Lower lobe of right lung (tissue), 2 donors: ENCODE measurements at places on chromosomes 6 and 20. TPM values are rescaled to one million over a fixed set of nuclear protein-coding genes. Genes with fewer than 3 reads are reported as not detected.

GRCh38 chr6:52176550-52176949 is 9.6 kb upstream of the IL17A start:
- no peaks in the 10 kb centered on the region for H3K4me1 ChIP-seq
- H3K36me3 ChIP-seq: no peaks in the 10 kb centered on the region
- no peak overlapping the region for H3K27ac ChIP-seq
- no peak overlapping the region for H3K4me3 ChIP-seq
- DNase-seq: no peak
- no peaks in the 10 kb centered on the region for H3K27me3 ChIP-seq

GRCh38 chr6:112335736-112336135 is 11.4 kb upstream of the RFPL4B start:
- H3K4me1 ChIP-seq: no peaks in the 10 kb centered on the region
- H3K36me3 ChIP-seq: no peaks in the 10 kb centered on the region
- no peak overlapping the region for H3K4me3 ChIP-seq
- no peaks in the 10 kb centered on the region for H3K27me3 ChIP-seq
- H3K27ac ChIP-seq: no peak overlapping the region

DNA sequence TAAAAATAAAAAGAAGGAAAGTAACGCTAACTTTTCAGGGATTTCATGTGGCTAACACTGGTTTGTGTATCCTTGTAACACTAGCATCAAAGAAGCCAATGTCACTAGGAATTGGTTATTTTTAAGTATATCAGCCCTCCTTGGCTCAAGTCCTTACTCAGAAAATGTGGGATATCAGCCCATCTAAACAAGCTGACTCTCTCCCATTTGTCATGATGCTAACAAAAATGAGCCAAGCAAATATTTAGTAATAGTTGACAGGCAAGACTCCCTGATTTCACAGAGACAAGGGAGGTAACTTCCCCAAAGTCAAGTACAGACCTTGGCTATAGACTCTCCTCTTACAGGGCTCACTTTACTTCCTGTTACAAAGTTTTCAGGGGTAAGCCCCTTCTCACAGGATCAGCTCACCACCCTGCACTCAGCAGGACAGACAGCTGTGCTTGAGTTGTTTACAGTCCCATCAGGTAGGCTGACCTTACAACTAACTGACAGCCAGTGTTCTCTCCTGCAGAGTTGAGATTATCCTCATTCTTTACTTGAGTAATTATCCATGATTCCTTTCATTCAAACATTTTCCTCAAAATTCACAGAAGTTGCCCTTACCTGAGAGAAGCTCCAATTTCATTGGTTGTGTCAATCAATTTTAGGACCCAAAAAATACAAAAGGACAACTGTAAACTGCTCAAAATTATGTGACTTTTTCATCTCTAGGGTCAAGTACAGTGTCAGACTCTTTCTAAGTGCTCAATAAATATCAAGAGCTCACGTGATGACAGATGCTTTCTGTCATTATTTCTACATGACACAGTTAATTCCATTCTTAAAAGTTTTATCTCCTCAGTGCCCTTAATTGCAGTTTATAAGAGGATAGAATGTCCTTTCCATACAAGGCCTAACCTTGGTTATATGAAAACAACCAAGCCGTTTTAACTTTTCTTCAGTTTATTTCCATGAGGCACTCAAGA is 38.1 kb upstream of the BMP5 start:
- H3K36me3 ChIP-seq: no peaks in the 10 kb centered on the region
- no peak overlapping the region for H3K27ac ChIP-seq
- no peak overlapping the region for H3K4me3 ChIP-seq
- DNase-seq: no peak
- no peaks in the 10 kb centered on the region for H3K4me1 ChIP-seq
- no peaks in the 10 kb centered on the region for H3K27me3 ChIP-seq

DNA sequence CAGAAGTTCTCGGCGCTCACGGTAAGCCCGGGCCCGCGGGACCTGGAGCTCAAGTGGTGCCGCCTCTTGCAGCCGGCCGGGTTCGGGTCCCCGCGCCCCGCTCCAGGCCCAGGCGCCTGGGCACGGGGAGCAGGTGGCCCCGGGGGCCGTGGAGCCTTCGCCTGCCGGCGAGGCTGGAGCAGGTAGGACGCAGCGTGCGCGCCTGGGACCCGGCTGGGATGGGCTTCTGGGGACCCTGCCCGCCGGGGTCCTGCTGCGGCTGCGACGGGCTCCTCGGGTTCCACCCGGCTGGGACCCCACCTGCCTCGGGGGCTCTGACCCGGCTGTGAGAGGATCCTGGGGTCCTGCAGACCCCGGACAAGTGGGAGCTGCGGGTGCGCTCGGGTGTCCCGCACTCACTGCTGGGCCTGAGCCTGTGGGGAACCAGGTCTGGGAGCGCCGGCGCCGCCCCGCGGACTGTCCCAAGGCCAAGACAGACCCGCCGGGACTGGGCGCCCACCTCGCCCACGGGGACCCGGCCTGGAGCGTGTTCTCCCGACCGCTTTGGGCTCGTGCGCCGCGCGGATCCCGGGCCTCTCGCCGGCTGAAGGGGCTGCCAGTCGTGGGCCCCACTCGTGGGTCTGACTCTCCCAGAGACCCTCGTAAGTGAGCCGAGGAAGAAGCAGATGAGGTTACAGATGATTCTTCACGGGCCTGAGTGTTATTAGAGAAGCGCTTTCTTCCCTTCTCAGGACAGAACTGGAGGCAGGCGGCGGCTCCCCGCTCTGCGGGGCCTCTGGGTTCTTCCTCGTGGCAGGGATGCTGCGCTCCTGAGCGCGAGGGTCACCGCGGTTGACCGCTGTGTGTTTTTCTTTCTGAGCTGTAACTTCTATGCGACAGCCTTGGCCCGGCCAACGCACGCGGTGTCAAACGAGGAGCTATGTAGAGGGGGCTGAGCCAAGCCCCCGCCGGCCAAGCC is 729 bp downstream of the SMOC2 start:
- H3K4me3 ChIP-seq: peak overlapping the region; percentile 53
- no peaks in the 10 kb centered on the region for H3K4me1 ChIP-seq
- no peak overlapping the region for H3K27ac ChIP-seq
- no peak for DNase-seq

- H3K27me3 ChIP-seq: no peaks in the 10 kb centered on the region
- H3K27ac ChIP-seq: no peak overlapping the region
- DNase-seq: no peak
- peaks cover 86% of the 10 kb centered on the region for H3K4me1 ChIP-seq
- no peaks in the 10 kb centered on the region for H3K36me3 ChIP-seq
- H3K4me3 ChIP-seq: no peak overlapping the region
Observed at GRCh38 chr20:34041226-34041625, 47.5 kb downstream of the RALY start.

- no peak for DNase-seq
- peaks cover 3% of the 10 kb centered on the region for H3K27me3 ChIP-seq
- H3K4me3 ChIP-seq: no peak overlapping the region
- no peaks in the 10 kb centered on the region for H3K36me3 ChIP-seq
- H3K4me1 ChIP-seq: no peaks in the 10 kb centered on the region
- no peak overlapping the region for H3K27ac ChIP-seq
Observed at GRCh38 chr6:99252421-99252820, 97.1 kb downstream of the FAXC start.

Gene ZNF165
- 2.2 TPM for total RNA-seq

GRCh38 chr20:32052778-32053362 is 828 bp downstream of the HCK start:
- H3K27me3 ChIP-seq: peaks cover 42% of the 10 kb centered on the region
- peak overlapping the region; percentile 53 for H3K4me3 ChIP-seq
- peak; percentile 90 for DNase-seq

Gene PNPLA1
- total RNA-seq: 0.27 TPM

Gene FAM209A
- total RNA-seq: 0.71 TPM

Gene AVP
- not detected for total RNA-seq

DNA sequence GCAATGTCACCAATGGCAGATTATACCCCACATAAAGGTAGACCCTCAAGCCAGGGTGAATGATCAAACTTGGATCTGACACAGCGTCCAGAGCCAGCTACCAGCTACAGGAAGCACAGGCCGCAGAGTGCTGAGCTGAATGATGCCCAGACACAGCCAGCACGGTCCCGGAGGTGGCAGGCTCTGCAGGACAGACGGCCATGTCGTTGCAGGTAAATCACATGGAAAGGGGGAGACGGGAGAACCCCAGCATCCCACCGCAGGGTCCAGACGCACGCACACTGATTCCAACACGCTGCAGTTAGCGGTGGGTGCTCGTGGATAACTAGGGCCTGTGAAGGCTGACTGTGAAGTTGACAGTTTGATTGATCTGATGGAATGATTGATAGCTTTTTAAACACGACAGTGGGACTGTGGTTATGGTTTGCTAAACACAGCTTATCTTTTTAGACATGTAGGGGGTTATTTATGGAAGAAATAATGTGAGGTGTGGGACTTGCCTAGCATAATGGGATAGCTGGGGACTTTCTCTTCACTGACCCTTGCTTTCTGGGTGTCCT is 228.5 kb downstream of the ERMARD start:
- no peak overlapping the region for H3K27ac ChIP-seq
- no peak overlapping the region for H3K4me3 ChIP-seq
- peaks cover 17% of the 10 kb centered on the region for H3K4me1 ChIP-seq
- H3K27me3 ChIP-seq: peaks cover 9% of the 10 kb centered on the region
- DNase-seq: no peak

DNA sequence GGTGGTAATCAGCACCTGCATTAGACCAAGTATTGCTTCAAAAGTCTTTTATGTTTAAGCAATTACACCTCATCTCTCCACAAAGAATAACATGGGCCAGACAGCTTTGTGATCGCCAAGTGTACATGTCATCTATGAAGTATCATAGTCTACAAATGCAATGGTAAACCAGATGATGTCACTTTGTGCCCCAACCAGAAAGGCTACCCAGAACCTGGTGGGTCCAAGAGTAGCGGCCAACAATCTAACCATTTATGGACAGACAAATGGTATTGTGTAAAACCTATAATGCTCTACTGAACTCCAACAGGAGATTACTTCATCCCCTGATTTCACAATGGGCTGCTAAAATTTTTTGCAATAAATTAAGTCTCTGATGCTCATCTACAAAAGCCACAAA is 295.9 kb downstream of the GMDS start:
- H3K27me3 ChIP-seq: no peaks in the 10 kb centered on the region
- no peak for DNase-seq
- no peak overlapping the region for H3K4me3 ChIP-seq
- H3K27ac ChIP-seq: no peak overlapping the region

Gene COL9A3
- total RNA-seq: 0.89 TPM

Gene SLC35D3
- not detected for total RNA-seq

DNA sequence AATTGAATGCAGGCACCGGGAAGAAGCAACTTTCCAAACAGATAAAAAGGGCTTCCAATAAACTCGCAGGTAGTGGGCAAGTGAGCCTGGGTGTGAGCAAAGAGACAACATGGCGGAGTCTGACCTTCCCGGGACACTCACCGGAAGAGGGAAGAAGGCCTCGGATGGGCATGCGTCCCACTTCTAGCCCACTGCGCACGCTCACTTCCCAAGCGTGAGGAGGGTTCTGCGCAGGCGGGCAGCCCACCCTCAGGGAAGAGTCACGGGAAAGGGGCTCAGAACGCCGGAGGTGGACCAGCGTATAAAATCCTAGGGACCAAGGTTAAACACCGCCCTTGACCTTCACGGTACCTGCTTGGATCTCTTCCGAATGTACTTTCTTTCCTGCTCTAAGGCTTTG is 95.5 kb upstream of the AFDN start:
- peaks cover 16% of the 10 kb centered on the region for H3K4me1 ChIP-seq
- H3K27me3 ChIP-seq: no peaks in the 10 kb centered on the region
- no peak overlapping the region for H3K27ac ChIP-seq
- no peak for DNase-seq
- H3K4me3 ChIP-seq: no peak overlapping the region
- H3K36me3 ChIP-seq: no peaks in the 10 kb centered on the region

- H3K27me3 ChIP-seq: peaks cover 14% of the 10 kb centered on the region
- no peak overlapping the region for H3K4me3 ChIP-seq
- no peaks in the 10 kb centered on the region for H3K4me1 ChIP-seq
- H3K27ac ChIP-seq: no peak overlapping the region
- H3K36me3 ChIP-seq: no peaks in the 10 kb centered on the region
- no peak for DNase-seq
Observed at GRCh38 chr20:61505508-61505907, 253.4 kb downstream of the CDH4 start.

GRCh38 chr6:44266347-44266746 is 996 bp upstream of the NFKBIE start:
- peaks cover 16% of the 10 kb centered on the region for H3K27me3 ChIP-seq
- no peaks in the 10 kb centered on the region for H3K36me3 ChIP-seq
- H3K4me1 ChIP-seq: peaks cover 35% of the 10 kb centered on the region
- H3K4me3 ChIP-seq: no peak overlapping the region
- H3K27ac ChIP-seq: no peak overlapping the region

- peaks cover 6% of the 10 kb centered on the region for H3K4me1 ChIP-seq
- DNase-seq: no peak
- no peaks in the 10 kb centered on the region for H3K27me3 ChIP-seq
Observed at GRCh38 chr6:3162067-3162497, 4.7 kb upstream of the TUBB2A start.

Gene SLC17A1
- total RNA-seq: not detected

Gene VWA7
- 4.2 TPM for total RNA-seq

Gene XKR7
- total RNA-seq: 0.06 TPM

- H3K4me1 ChIP-seq: no peaks in the 10 kb centered on the region
- no peak overlapping the region for H3K27ac ChIP-seq
- DNase-seq: no peak
- H3K27me3 ChIP-seq: no peaks in the 10 kb centered on the region
- no peak overlapping the region for H3K4me3 ChIP-seq
- no peaks in the 10 kb centered on the region for H3K36me3 ChIP-seq
Observed at GRCh38 chr6:165098165-165098564, 211.2 kb downstream of the C6orf118 start.

DNA sequence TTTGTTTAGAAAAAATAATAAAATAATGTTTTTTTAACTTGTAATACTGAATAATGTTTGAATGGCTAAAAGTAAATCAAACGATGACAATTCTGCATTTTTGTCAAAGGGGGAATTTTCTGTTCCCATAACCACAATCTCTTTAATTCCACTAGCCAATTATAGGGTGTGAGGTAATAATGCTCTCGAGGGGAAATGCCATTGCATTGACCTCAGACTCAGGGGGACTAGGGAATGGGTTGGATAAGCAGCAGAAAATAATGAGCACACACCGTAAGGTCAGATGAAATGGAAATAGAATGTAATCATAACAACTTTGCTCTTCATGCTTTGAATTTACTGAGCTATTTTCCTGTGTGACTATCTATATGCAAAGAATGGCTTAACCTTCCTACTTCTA is 584.7 kb downstream of the RFPL4B start:
- no peaks in the 10 kb centered on the region for H3K36me3 ChIP-seq
- H3K27ac ChIP-seq: no peak overlapping the region
- H3K27me3 ChIP-seq: no peaks in the 10 kb centered on the region
- DNase-seq: no peak
- no peaks in the 10 kb centered on the region for H3K4me1 ChIP-seq
- no peak overlapping the region for H3K4me3 ChIP-seq

DNA sequence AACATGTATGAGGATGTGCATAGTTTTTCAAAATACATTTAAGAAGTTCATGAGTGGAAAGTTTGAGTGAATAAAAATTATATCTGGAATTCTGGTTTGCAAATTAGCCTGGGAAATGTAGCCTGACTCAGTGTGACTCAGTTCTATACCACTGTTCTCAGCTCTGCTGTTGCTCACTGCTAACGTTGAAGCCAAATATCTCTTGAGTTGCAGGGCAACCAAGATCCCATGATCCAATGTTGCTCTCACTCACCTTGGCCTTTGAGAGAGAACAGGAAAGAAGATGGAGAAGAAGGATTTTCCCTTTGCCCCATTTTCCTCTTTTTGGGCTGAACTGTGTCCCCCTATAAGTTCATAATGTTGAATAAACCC is 28.9 kb downstream of the PSMB9 start:
- peaks cover 13% of the 10 kb centered on the region for H3K4me1 ChIP-seq
- no peaks in the 10 kb centered on the region for H3K27me3 ChIP-seq
- no peak for DNase-seq
- no peaks in the 10 kb centered on the region for H3K36me3 ChIP-seq

Gene DLL1
- 12.9 TPM for total RNA-seq

- no peaks in the 10 kb centered on the region for H3K36me3 ChIP-seq
- H3K27me3 ChIP-seq: no peaks in the 10 kb centered on the region
- DNase-seq: no peak
- H3K4me1 ChIP-seq: no peaks in the 10 kb centered on the region
Observed at GRCh38 chr6:87742106-87742505, 40.1 kb upstream of the AKIRIN2 start.
